Natural killer cell treated with Interleukin-12 subunit alpha and Interleukin-12 subunit beta and Interleukin-15 and Interleukin-18, amount 100 ng/mL, for 72 hours (primary cell): ENCODE measurements at places on chromosomes 6 and 20. TPM values are rescaled to one million over a fixed set of nuclear protein-coding genes. Genes with fewer than 3 reads are reported as not detected.

The TTBK1 gene
- total RNA-seq, result 0.81 TPM

The LY6G6C gene
- total RNA-seq, result not detected

The NTSR1 gene
- not detected for total RNA-seq

DNA sequence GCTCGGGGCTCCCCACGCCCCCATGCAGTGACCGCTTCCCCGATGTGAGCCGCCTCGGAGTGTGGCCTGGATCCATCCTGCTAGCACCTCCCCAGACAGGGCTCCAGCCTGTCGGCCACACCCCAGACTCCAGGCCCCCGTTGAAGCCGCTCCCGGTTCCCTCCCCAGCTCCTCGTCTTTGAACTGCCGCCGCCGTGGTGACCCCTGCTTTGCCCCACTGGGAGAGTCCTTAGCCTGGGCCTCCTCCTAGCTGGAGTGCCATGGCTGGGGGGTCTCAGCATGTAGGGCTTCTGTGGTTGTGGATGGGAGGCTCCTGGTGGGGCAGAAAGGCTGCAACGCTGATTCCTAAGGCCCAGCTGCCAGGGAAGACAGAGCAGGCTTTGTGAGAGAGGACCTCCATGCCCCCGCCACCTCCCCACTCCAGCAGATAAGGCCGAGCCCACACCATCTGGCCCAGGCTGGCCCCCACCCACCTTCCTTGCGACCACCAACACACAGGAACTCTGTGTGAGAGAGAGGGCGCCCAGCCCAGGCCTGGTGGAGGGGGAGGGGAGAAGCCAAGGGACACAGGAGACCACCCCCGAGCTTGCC is 11.4 kb downstream of the FOXS1 start:
- no peak for DNase-seq

GRCh38 chr6:160010067-160010466 is 41.2 kb downstream of the IGF2R start:
- no peak for DNase-seq

- DNase-seq, result no peak
Observed at GRCh38 chr6:144194293-144194810, 44.0 kb downstream of the STX11 start.

The CD164 gene
- total RNA-seq, result 300 TPM

GRCh38 chr20:13212750-13213149 is 8.3 kb upstream of the ISM1 start:
- no peak for DNase-seq
